ENCODE measurements at places on chromosomes 1 and 21.

- DNase-seq: peak; percentile 12
Observed at GRCh38 chr1:193013005-193013404, 46.2 kb downstream of the UCHL5 start.

- peak; percentile 82 for DNase-seq
Observed at GRCh38 chr1:231357831-231358354, 19.8 kb downstream of the SPRTN start.

DNA sequence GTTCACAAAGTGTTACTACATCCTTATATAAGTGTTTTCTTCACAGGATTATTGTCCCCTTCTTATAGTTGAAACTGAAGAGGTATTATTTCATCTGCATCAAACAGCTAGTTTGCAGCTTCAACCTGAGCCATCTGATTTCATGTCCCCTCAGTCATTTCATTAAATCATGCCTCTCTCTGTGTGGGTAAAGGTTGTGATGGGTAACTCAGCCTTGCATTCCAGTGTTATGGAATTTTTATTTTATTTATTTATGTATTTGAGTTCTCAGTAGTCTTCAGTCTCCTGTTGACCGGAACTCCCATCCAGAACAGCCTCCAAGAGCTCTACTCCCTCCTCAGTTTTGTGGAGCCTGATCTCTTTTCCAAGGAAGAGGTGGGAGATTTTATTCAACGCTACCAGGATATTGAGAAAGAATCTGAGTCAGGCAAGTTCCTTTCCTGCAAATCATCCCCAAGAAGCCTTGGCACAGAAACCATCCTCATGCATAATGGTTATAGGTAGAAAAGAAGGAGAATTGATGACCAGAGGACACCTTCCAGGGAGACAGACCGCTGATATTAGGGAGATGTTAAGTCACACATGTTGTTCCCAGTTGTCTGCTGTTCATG is 21.8 kb downstream of the CHD1L start:
- DNase-seq: no peak

- DNase-seq: peak; percentile 71
Observed at GRCh38 chr1:78492386-78492950, 1.7 kb downstream of the PTGFR start.

- DNase-seq: no peak
Observed at GRCh38 chr1:81484284-81484683, 316.4 kb upstream of the ADGRL2 start.

DNA sequence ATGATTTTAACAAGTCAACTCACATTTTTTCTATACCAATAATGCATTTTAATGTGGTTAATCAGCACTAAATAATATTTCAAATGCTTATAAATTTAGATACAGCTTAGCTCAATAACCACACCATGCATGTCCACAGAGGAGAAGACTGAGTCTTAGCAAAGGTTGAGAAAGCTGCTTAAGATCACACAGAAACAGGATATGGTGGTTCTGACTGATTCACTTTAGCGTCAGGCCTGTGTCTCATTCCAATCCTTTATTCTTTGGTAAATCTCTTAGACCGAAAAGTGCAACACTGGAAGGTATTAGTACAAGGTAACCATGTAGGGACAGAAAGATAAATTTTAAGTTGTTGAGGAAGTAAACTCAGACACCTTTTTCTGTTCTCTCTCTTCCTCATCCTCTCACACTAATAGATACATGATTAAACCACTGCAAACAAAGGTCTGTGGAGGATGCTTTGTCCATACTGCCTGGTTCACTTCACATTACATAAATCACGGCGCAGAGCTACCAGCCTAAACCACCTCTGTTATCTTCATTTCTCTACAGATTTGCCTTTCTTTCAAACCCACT is 139.0 kb downstream of the DPYD start:
- no peak for DNase-seq

GRCh38 chr1:100038660-100039287 is 69.0 kb downstream of the SLC35A3 start:
- peak; percentile 83 for DNase-seq

GRCh38 chr1:21666576-21667320 is 2.4 kb downstream of the RAP1GAP start:
- DNase-seq: no peak

- no peak for DNase-seq
Observed at GRCh38 chr1:221783936-221784335, 42.0 kb upstream of the DUSP10 start.

- DNase-seq: no peak
Observed at GRCh38 chr1:111204983-111205713, 4.7 kb upstream of the DENND2D start.

GRCh38 chr1:41539418-41539805 is 54.9 kb upstream of the EDN2 start:
- DNase-seq: no peak

DNA sequence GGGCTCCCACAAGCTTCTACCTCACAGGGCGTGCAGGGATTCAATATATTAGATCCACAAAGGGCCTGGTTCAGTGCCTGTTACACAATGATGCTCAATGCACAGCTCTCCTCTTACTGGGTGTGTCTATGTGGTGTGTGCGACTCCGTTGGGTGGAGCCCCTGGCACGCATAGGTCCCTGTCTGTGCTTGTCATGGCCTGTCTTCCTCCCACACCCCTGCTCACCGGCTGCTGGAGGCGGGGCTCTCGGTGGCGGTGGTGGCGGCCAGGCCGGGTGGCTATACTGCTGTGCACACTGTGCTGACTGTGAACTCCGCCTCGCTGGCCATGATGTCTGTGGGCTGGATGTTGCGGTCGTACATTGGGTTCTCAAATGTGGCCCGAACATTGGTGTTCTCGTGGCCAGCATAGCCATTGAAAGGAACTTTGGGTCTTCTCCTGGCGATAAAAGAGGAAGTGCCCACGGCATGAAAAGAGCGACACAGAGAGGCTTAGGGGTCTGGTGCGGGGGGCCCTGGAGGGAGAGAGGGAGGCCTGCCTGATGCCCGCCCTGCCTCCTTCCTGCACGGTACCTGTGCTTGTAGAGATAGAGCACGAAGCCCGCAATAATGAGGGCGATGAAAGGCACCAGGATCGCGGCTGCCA is 46.9 kb downstream of the ZSCAN20 start:
- DNase-seq: no peak

GRCh38 chr1:31306278-31306677 is 9.4 kb downstream of the ZCCHC17 start:
- no peak for DNase-seq

DNA sequence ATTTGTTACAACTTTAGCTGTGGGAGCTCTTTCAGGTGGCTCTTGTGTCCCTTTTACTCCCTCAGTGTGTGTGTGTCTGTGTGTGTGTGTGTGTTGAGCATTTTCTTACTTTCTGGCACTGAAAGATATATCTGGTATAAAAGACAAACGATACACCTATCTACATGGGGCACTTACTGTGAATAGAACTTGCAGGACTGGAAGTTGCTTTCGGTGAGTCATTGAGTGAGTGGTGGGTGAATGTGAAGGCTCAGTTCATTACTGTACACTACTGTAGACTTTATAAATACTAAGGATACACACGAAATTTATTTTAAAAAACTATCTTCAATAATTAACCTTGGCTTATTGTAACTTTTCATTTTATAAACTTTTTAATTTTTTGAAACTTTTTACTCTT is 38.7 kb downstream of the BTBD8 start:
- no peak for DNase-seq

- peak; percentile 97 for DNase-seq
Observed at GRCh38 chr1:232630047-232630893, at the start of gene SIPA1L2. SIPA1L2 (minus strand) TSS chr1:232630133; CDS start chr1:232515339, 114,794 bp downstream.

DNA sequence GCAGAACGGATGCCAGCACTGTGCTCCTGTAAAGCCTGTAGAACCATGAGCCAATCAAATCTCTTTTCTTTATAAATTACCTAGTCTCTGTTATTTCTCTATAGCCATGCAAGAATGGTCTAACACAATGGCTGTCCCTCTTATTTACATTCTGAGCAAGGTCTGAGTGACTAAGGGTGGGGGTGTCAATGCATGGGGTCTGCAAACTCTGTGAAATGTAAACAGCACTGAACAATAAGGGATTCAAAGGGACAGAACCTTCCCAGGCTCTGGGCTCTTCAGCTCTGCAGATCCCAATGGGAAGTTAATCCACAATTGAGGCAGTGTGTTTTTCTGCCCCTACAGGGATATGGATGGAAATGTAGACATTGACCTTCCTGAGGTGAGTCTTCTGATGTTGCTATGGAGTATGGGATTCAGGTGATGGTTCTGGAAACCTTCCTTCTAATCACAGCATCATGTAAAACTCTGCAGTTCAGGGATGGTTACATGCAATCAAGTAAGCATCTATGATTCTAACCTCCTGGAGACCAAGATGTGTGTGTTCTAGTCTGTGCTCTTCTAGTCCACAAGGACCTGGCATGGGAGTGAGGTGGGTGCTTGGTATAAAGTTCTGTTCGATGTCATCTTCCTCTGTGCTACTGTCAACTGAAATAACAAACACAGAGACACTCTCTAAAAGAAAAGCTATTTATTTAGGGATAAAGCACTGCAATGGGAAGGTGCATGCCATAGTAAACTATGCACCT is 38.6 kb downstream of the CAPN9 start:
- DNase-seq: no peak

GRCh38 chr1:209416716-209417115 is 166.8 kb upstream of the CAMK1G start:
- peak; percentile 29 for DNase-seq

- peak; percentile 68 for DNase-seq
Observed at GRCh38 chr1:2474933-2475371, 1.1 kb upstream of the PLCH2 start.

- DNase-seq: peak; percentile 62
Observed at GRCh38 chr21:37266515-37267221, 466 bp downstream of the VPS26C start.

DNA sequence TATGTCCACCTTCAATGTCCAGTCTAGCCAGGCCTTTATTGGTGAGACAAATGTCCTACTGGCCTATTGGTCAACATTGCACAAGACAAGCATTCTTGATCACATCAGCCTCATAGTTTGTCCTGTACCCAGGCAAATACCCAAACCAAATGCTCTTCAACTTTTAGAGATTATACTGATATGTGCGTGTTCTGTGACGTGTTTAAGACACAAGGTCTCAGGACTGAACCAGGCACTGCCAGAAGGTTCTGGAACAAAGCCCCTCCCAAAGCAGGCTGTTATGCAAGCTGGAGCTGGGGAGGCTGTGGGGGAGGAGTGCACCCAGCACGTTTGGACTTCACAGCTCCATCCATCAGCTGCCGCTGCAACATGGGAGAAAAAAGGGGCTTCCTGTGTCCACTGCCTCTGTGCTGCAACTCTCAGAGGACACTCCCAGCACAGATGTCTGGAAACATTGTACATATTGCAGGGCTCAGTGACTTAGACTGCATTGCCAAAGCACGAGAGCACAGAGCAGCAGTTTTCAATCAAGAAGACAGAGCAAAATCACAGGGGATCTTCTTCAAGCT is 45.9 kb downstream of the NID1 start:
- peak; percentile 88 for DNase-seq

- no peak for DNase-seq
Observed at GRCh38 chr1:106876384-106876783, 180.1 kb upstream of the PRMT6 start.

- no peak for DNase-seq
Observed at GRCh38 chr1:110307239-110307974, 31.8 kb upstream of the RBM15 start.

- no peak for DNase-seq
Observed at GRCh38 chr21:44697811-44698734, 1.1 kb downstream of the KRTAP10-12 start.

DNA sequence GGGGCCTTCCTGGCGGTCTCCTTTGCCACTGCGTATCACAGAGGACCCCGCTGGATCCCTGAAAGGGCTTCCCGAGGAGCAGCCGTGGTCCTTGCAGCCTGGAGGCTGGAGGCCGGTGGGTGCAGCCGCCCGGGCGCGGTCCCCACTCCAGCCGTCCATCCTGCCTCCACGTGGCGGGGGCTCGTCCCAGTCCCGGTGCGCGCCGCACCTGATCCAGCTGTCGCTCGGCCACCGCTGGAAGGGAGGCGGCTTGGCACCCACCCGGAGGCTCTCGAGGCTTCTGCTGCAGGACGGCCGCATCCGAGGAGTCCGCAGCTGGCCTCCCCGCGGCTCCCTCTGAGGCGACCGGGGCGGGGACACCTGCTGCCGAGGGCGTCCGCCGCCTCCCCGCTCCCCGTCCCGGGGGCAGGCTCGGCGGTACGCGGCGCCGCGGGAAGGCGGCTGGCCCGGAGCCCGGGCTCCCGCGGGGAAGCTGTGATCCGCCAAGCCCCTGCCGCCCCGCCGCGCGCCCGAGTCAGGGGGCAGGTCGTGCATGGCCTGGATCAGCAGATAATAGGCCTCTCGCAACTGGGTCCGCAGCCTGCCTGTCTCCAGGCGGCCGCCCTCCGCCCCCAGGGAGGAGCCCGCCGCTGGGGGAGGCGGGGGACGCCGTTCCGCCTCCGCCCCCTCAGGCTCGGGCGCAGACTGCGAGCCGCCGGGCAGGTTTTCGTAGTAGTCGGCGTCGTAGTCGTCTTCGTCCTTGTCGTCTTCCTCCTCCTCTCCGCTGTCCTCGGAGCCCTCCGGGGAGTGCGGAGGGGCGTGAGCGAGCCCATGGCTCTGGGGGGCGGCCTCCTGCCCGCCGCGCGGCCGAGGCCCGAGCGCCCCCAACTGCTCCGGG is at the start of gene SYDE2:
SYDE2 (minus strand) TSS at position 554 of the 877 bp plus-strand sequence; CDS start at position 534, 20 bp downstream.
- DNase-seq: peak; percentile 82

GRCh38 chr1:67053535-67053784 is 488 bp downstream of the SLC35D1 start:
- no peak for DNase-seq

- no peak for DNase-seq
Observed at GRCh38 chr1:62688687-62689085, 500 bp upstream of the DOCK7 start.

- no peak for DNase-seq
Observed at GRCh38 chr1:206658981-206659273, 23.6 kb downstream of the DYRK3 start.

DNA sequence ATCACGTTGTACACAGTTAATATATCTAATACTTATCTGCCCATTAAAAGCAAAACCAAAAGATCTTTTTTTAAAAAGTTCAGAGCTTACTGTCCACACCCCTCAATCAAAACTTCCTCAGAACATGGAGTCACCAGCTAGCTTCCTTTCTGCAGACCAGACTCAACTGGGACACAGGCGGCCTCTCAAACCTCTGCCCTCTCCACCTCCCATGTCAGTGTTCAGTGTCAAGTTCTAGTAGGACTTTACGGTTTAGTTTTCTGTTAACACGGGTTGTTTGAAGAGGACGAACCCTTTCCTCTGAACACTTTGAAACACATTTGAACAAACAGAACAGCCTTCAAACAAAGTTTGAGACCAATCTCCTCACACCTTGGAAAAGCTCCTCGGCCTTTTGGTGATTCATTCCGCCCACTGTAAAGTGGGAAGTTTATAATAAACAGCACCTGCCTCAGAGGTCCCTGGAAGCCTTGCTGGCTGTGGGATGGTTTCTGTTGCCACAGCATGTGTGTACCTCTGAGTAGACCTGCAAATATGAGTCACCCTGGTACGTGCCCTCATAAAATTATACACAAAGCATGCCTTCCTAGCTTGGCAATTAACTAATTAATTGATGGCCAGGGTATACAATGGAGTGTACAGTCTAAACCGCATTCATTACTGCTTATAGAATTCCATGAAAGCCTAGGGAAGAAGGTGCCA is 48.4 kb upstream of the SIPA1L2 start:
- no peak for DNase-seq

DNA sequence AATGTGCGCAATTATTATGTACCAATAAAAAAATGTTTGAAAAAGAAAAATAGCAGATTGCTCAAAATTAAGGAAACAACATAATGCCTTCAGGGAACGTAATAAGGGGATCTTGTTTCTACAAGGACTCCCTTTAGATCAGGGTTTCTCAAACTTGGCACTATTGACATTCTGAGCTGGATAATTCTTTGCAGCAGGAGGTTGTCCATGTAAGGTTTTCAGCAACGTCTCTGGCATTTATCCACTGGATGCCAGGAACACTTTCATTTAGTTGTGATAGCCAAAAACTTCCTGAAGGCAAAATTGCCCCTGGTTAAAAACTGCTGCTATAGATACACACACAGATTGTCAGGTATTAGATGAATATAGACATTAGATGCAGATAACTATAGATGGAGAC is 666.7 kb upstream of the ADAMTS5 start:
- no peak for DNase-seq

Data from tongue (tissue), 3 donors.